ENCODE measurements at places on chromosomes 7 and 10. TPM values are rescaled to one million over a fixed set of nuclear protein-coding genes. Genes with fewer than 3 reads are reported as not detected.

Gene EN2
- total RNA-seq = not detected

Gene GNAT3
- not detected for total RNA-seq

Gene CPN1
- not detected for total RNA-seq

Gene INMT
- total RNA-seq = not detected

Gene IL15RA
- 6.0 TPM for total RNA-seq

Gene CYP2C19
- not detected for total RNA-seq

Gene PTPN12
- total RNA-seq = 105 TPM

Gene SPDYE5
- total RNA-seq = 0.16 TPM

Gene TDRD1
- not detected for total RNA-seq

Gene SLC18A3
- total RNA-seq = not detected

Gene CCDC7
- 9.2 TPM for total RNA-seq

Gene SEC31B
- total RNA-seq = 14.0 TPM

Gene PRRT4
- total RNA-seq = not detected

Gene NEURL1
- total RNA-seq = not detected

Gene TNPO3
- total RNA-seq = 42.3 TPM

Gene EPO
- total RNA-seq = not detected

Gene VGF
- total RNA-seq = 12.8 TPM

Gene TAS2R38
- not detected for total RNA-seq

Gene AKR1C1
- 4.3 TPM for total RNA-seq

Gene FAM237B
- not detected for total RNA-seq

Gene ACTR3C
- total RNA-seq = 3.6 TPM

Gene C10orf143
- 4.9 TPM for total RNA-seq

Gene UCN3
- not detected for total RNA-seq

Gene FRA10AC1
- total RNA-seq = 25.1 TPM

Gene INHBA
- total RNA-seq = 14.3 TPM

Gene TMEM140
- total RNA-seq = not detected

Gene PLCE1
- total RNA-seq = 0.23 TPM

Gene ANKMY2
- 14.3 TPM for total RNA-seq

Gene SPDYE1
- total RNA-seq = not detected

Gene HOXA4
- 2.6 TPM for total RNA-seq

Gene LIPK
- total RNA-seq = not detected

Gene SP8
- total RNA-seq = 0.71 TPM

Gene GPR141
- 2.4 TPM for total RNA-seq

Gene PPP1R17
- total RNA-seq = not detected

Gene FAM20C
- total RNA-seq = 14.2 TPM

Gene SLC26A4
- total RNA-seq = 0.21 TPM

Gene ACTL6B
- total RNA-seq = not detected

Gene TUBB8
- total RNA-seq = not detected

Gene ANXA8L1
- 31.7 TPM for total RNA-seq

Gene ANKRD2
- 1.8 TPM for total RNA-seq

Gene SLC26A3
- total RNA-seq = not detected

Gene NPSR1
- not detected for total RNA-seq

Gene FEZF1
- total RNA-seq = not detected

Gene ANAPC16
- total RNA-seq = 97.0 TPM

Gene ARL4A
- total RNA-seq = 42.6 TPM

Gene CPA2
- total RNA-seq = not detected

Gene ACHE
- total RNA-seq = 0.30 TPM

Gene FXYD4
- not detected for total RNA-seq

Gene MACROH2A2
- 17.6 TPM for total RNA-seq

Gene IGFBP1
- total RNA-seq = not detected

Gene TRIM73
- 3.7 TPM for total RNA-seq

Gene GPER1
- 0.28 TPM for total RNA-seq

Gene OPN1SW
- total RNA-seq = not detected

Gene OPN4
- not detected for total RNA-seq

Gene OR2A1
- total RNA-seq = not detected

All from MCF 10A (cell line).